ENCODE measurements at places on chromosomes 13 and 19.
A peak's percentile ranks its signal among the peaks of the same experiment; 100 is the strongest.

DNA sequence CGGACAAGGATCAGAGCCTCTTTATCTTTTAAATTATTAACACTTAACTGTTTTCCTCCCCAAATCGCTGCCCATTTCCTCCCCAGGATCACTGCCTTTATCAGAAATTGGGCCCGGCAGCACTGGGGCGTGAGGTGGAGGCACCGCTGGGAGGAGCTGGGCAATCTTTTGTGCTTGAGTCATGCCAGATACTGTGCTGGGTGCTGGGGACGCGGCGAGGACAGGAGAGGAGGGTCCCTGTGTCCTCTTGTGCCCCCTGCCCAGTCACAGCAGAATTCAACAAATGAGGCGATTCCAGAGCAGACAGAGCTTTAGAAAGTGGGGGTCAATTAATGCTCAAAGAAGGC is 347.8 kb downstream of the ZNF536 start:
- peak; percentile 15 for DNase-seq

DNA sequence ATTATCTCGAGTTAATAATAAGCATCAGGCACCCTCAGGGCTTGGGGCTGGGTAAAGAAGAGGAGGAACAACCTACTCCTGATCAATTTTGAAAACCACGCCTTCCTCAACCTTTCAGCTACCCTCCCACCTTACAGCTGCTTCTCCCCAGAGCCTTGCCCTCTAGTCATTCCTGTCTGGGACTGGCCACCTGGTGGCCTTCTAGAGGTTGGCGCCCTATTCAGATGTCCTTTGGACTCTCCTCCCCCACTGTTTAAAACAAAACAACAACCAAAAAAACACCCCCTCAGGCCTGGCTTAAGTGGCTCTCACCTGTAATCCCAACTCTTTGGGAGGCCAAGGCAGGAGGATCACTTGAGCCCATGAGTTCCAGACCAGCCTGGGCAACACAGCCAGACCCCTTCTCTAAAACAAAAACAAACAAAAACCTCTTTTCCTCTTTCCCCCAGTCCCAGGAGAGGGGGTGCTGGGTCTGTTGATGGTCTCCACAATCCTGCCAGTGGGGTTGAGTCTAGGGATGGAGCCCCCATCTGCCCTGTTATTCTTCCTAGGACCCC is 62.3 kb downstream of the CCDC70 start:
- DNase-seq = no peak

GRCh38 chr19:1248139-1248785 is at the start of gene MIDN:
MIDN (plus strand) TSS chr19:1248583; CDS start chr19:1250297, 1,714 bp downstream.
- DNase-seq = peak; percentile 89

GRCh38 chr13:49594576-49594975 is 9.2 kb upstream of the RCBTB1 start:
- no peak for DNase-seq

DNA sequence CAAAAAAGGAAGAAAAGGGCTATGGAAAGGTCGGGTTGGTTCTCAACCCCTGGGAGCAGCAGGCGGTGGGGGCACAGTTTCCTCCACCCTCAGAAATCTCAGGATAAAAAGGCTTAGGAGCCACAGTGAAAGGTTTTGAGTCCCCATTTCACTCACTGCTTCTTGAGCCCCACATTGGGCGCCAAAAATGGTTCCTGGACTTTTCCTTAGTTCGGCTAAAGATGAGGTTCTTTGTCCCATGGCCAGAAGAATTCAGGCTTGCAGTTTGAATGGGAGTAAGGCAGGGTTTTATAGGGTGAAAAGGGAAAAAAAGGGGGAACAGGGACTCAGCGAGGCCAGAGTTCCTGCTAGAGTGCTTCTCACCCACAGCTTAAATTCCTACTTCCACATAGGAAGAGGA is 179.5 kb downstream of the GGACT start:
- DNase-seq = no peak

DNA sequence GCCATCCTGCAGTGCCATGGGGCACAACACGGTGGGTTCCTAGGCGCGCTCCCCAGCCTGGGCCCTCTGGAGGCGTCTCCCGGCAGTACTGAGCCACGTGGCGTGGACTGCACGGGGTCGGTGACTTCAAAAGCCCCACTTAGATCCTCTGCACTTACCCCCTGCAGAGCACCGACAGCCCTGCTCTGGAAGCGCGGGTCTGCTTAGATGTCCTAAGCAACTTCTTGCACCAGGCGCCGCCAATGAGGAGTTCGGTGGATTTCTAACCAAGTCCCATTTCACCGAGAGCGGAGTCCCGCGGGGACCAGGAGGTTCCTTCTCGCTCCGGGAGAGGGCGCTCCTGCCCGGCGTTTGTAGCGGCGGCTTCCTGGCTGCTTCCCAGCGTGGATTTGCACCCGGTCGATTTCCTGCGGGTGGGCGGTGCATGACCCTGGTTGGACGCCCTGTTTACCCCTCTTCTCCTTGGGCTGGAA is 25.2 kb upstream of the ZNF845 start:
- peak; percentile 12 for DNase-seq

DNA sequence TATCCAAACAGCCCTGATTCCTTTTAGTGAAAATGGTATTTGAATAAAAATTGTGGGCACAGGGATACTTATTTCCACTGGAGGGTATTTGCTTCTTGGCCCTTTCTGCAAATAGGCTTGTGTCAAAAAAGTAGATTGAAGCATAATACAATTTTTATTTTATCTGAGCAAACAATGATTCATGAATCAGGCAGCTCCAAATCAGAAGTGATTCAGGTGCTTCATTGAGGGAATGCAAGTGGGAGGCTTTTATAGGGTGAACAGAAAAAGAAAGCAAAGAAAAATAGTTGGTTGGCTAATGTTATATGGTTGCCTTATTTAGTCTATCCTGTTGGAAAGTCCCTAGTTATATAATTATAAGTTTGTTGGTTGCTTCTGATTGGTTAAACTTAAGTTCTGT is 117.9 kb downstream of the ITGBL1 start:
- DNase-seq = peak; percentile 13

DNA sequence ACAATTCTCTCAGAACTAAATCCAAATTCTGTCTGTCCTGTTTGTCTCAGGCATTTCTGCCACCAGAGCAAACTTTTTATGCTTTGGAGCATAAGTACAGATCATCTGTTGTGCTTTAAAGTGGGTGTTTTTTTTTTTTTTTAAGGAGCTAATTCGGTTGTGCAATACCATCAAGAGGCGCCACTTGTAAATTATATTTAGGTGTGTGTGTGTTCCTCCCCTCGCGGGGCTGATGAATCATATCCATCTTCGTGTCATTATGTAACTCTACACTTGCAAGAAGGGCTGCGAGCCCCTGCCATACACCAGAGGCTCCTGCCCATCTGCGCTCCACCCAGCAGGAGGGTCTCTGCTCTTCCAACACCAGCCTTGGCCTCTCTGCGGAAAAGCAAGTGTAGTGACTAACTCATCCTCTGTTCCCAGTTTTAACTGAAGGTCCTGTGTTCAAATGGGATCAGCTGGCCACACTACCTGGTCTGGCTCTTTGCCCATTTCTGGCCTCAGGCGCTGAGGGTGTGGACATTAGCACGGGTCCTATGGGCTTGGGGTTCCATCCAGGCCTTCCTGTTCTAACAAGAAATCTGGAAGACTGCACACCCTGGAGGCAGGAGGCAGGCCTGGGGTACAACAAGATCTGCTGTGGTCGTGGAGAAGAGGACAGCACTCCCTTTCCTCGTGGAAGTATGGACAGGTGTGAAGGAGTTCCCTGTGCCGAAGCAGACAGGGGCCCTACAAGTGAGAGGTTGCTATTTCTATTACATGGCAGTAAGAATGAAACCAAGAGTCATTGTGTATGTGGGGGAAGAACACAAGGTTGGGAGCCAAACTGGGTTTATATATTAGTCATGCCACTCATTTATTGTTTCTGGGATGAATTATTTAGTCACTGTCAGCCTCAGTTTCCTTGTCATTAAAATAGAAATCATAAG is 96.1 kb upstream of the MBNL2 start:
- peak; percentile 49 for DNase-seq

DNA sequence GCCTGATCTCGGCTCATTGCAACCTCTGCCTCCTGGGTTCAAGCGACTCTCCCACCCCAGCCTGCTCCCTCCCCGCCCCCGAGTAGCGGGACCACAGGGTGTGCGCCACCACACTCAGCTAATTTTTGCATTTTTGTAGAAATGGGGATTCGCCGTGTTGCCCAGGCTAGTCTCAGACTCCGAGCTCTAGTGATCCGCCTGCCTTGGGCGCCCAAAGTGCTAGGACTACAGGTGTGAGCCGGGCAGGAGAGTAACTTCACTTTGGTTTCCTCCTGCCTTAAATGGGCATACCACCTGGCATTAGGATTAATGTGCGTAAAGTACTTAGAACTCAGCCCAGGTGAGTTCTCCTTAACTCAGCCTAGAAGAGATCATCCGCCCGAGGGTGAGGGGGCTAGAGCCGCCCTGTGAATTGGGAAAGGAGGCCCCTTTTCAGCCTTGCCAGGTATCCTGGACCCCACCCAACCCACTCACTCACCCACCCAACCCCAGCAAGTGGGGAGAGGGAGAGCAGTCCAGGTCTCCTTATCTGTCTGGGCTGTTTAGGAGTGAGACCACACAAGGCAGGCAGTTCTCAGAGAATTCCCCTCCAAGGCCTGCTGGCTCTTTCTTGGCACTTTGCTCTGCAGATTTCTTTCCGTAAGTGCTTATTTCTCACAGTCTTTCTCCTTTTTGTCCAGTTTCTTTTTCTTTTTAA is 1.2 kb upstream of the ZFP36 start:
- DNase-seq = no peak

- no peak for DNase-seq
Measured at GRCh38 chr19:51001515-51001914, at the start of gene KLK8. KLK8 (minus strand) TSS chr19:51001604; CDS start chr19:51001167, 437 bp downstream.

DNA sequence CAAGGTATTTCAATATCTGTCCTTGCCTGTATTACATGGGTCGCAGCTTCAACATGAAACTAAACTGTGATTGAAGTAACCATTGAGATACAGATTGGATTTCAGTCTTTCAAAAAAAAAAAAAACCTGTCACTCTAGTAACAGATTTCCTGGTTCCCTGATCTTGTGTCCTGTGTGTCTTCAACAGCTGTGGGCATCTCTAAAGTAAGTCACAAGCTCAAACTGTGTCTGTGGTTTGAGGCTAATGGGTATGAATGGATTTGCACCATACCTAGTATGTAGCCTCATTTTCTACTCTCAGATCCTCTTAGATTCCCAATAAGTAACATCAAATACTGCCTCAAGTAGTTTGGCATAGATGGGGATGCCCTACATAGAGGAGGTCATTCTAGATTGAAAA is 300.1 kb downstream of the COG6 start:
- DNase-seq = no peak

DNA sequence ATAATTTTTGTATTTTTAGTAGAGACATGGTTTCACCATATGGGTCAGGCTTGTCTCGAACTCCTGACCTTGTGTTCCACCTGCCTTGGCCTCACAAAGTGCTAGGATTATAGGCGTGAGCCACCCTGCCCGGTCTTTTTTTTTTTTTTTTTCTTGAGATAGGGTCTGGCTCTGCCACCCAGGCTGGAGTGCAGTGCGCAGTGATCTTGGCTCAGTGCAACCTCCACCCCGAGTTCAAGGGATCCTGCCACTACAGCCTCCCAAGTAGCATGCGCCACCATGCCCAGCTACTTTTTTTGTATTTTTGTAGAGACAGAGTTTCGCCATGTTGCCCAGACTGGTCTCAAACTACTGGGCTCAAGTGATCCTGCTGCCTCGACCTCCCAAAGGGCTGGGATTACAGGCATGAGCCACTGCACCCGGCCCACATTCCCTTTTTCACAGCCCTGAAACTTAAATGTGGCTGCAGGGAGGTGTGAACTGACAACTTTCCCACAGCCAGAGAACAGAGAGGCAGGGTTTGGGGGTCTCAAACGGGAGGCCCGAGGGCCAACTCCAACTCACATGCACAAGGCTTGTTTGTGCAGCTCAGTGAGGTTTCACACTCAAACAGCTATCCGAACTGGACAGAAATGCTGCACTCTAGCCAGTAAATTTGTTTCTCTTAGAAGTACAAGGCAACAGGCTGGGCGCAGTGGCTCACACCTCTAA is 4.4 kb upstream of the S1PR5 start:
- no peak for DNase-seq

DNA sequence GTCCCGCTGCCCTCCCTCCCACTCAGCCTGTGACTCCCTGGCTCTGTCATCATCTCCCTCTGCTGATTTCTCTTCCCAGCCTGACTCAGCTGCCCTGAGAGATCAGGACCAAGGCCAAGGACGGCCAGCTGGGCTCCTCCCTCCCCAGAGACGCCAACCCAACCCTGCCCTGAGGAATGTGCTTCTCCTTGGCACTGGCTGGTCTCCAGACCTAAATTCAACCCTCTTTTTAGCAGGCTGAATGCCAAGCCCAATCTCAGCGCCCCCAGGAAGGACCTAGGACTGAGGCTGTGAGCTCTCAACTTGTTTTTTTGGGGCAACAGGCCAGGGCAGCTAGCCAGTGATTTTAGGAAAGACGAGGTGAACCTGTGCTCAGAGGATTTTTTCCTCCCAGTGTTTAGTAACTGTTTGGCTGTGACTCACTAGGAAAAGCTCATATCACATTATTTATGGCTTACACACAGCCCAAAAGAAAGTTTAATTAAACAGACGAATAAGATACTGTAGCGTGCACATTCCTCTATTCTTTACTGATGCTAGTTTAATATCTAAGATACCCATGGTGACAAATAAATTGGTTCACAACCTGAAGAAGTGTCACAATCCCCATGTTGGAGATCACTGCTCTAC is 7.4 kb upstream of the IGFL1 start:
- peak; percentile 55 for DNase-seq

DNA sequence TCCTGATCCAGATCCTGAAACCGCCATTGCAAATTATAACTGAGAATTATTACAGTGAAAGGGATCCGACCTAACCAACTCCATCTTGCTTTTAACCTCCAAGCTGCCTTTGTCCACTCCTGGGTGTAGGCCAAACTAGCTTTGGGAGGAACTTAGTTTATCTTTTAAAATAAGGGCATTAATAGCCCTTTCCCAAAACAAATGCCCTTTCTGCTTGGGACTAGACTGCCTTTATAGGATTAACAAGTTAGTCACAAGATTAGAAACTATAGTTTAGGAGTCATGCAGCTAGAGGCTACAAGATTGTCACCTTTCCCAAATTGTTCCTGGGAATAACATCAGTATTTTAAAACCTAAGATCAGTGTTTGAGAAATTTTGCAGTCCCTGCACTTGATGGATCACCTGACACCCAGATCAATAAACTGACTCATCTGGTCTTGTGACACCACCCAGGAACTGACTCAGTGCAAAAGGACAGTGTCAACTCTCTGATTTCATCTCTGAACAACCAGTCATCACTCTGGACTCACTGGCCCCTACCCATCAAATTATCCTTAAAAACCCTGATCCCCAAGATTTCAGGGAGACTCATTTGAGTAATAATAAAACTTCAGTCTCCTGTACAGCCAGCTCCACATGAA is 4.1 kb upstream of the ZNF841 start:
- DNase-seq = peak; percentile 13

- DNase-seq = peak; percentile 38
Measured at GRCh38 chr19:48481846-48482639, 12.9 kb downstream of the CYTH2 start.

GRCh38 chr13:19159761-19160420 is 21.7 kb downstream of the TUBA3C start:
- DNase-seq = no peak
